Epithelial cell of proximal tubule (primary cell): ENCODE measurements at places on chromosomes 11 and 22. TPM values are rescaled to one million over a fixed set of nuclear protein-coding genes. Genes with fewer than 3 reads are reported as not detected.

Gene MRGPRX4
- total RNA-seq: not detected in 2 replicates

DNA sequence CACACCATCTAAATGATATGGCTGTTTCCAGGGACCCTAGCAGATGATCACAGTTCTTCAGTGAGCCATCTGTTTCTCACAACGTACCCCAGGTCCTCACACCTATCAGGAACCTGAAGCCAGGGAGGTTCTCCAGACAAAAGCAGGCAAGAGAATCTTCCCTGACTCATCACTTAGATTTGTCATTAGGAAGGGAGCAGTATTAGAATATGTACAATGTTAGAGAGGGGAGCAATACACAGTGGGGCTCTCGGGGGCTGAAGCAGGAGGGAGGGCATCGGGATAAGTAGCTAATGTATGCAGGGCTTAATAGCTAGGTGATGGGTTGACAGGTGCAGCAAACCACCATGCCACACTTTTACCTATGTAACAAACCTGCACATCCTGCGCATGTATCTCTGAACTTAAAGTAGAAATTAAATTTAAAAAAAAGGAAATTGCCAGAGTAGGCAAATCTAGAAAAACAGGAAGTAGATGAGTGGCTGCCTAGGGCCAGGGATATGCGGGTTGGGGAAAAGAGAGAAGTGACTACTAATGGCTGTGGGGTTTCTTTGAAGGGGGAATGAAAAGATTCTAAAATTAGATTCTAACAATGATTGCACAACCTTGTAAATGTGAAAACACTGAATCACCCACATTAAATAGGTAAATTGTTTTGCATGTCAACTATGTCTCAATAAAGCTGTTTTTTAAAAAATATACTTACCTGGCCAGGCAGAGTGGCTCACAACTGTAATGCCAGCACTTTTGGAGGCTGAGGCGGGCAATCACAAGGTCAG lies 14.4 kb downstream of the C22orf42 start:
- DNase-seq: no peak

Gene OR4C3
- not detected in 2 replicates for total RNA-seq

DNA sequence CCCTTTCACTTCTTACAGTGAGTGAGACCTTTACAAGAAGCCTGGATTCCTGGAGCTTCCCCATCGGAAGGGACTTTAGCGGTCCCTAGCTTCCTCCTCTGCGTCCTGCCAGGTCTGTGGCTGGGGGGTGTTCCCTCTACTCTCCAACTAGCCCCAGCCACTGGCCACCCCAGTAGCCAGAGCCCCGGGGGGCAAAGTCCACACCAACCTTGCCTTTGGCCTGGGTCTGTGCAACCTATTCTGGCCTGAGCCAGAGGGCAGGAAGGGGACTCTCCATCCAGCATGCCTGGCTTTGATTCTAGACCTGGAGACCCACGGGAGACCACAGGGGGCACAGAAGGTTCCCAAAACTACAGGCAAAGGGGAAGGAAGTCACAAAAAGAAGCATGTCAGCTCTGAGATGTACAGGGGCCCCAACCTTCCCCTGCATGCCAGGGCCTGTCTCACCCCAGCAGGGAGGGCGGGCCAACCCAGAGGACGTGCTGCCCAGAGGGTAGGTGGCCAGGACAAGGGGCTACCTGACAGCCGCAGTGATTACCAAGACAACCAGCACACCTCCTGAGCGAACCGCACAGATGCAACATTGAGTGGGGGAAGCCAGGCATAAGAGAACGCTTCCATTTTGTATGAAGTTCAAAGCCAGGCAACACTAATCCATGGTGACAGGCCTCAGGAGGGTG lies 52.4 kb downstream of the DSCAML1 start:
- DNase-seq: no peak

GRCh38 chr22:20219667-20220628 lies 48.2 kb downstream of the RTN4R start:
- no peak for DNase-seq

GRCh38 chr11:126647735-126648134 lies 292.2 kb downstream of the ST3GAL4 start:
- DNase-seq: peak; percentile 7

GRCh38 chr11:69229511-69229910 lies 64.4 kb upstream of the MYEOV start:
- no peak for DNase-seq

Gene GRIK4
- 0.06 and 0.07 TPM in 2 replicates for total RNA-seq

GRCh38 chr11:34827228-34827627 lies 89.0 kb downstream of the APIP start:
- no peak for DNase-seq
